Mammary epithelial cell (primary cell): ENCODE measurements at places on chromosomes 16 and 17. TPM values are rescaled to one million over a fixed set of nuclear protein-coding genes. Genes with fewer than 3 reads are reported as not detected.

Gene TBC1D28
- not detected for total RNA-seq

DNA sequence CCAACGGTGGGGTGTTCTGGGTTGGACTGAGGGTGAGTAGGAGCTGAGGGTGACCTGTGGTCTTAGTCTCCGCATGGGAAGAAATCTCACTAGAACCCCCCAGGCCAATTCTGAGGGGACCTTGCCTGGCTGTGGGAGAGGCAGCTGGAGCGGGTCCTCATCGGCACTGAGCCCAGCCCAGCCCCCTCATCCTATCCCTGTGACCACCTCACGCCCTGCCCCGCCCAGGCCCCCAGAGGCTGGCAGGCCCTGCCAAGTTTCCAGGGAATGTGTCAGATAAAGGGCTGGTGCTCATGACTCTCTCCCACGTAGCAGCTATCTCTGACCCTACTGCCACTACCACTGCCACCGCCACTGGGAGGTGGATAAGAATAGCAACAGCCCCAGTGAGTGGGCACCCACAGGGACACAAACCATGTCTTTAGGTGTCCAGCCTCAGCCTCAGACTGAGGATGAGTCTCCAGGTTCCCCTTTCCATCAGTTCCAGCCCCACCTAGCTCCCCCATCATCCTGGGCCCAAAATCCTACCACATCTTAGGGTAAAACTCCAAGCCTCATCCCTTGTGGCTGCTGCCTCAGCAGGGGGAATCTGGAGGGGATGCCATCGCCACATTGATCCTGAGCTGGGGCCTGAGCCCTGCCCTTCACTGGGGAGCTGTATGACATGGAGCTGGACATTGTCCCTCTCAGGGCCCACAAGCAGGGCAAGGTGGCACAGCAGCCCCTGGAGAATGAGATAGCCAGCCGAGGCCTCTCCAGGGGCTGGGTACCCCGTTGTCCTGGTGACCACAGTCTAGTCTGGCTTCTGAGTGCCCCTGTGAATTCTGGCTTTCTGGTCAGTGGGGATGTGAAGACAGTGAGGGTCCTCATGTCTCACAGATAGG, 14.9 kb downstream of the CDH16 start:
- DNase-seq: no peak

DNA sequence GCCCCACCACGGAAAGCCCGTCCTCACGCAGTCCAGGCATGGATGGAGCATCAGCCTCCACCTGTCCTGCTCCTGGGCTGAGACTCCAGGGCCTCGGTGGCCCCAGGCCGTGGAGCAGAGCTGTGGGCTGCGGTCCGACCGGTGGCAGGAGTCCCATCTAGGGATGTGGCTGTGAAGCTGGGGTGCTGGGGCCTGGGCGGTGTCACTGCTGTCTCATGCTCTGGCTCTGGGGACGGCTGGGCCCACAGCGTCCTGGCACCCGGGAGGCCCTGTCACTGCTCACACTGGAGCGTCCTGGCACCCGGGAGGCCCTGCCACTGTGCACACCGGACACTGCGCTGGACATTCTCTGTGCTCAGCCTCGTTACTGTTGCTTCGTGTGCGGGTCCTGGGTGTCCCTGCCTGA, 8.4 kb downstream of the BAIAP2 start:
- DNase-seq: no peak

Gene VAT1L
- not detected for total RNA-seq

DNA sequence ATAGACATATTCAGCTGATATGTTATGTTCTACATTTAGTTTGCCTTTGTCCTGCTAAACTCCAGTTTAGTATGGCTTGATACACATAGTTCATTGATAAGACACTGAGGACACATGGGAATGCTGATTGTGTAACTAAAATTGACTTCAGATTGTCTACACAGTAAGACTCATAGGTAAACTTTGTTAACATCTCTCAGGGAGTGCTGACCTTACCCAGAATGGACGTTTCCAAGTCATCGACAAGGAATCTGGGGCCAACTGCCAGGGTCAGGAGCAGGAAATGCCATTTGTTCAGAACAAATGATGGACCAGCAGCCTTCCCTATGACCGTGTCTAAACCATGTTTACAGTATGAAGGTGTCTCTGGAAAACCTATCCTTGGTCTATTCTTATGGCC, 58.7 kb downstream of the DYNLRB2 start:
- DNase-seq: no peak

Gene SLC13A2
- not detected for total RNA-seq

Gene LPCAT2
- total RNA-seq: 173 TPM

GRCh38 chr16:57042157-57043111, 49.9 kb upstream of the CPNE2 start:
- peak; percentile 75 for DNase-seq

Gene SLC52A1
- 0.48 and 0.52 TPM in 2 replicates for total RNA-seq

Gene MAPT
- under 0.01 TPM for total RNA-seq

Gene NOMO2
- 119 TPM for total RNA-seq

DNA sequence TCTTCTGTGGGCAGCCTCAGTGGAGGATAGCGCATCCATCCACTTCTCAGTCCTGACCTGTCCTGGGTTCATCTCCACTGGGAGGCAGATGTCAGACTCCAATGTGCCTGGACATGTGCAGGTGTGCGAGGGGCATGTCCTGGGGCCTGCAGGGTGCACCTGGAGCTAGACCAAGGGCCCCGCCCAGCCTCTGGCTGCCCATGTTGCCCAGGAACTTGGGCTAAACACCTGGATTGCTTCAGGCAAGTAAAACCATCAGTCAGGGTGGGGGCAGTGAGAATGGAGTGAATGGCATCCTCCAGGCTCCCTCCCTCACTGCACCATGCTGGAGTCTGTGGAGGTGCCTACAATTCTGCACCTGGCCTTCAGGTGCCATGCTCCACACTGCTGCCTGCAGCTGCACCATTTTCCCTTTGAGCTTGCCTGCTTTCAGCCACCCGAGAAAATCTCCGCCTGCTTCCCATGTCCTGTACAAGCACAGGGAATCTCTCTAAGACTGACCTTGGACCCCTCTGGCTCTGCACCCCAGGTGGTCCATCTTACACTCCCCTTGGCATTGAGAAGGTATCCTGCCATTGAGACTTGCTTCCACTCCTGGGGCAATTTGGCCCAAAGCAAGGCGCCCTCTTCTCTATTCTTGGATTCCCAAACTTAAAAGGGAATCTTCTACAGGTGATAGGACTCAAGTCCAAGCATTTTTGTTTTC, 2.1 kb upstream of the MFSD6L start:
- DNase-seq: peak; percentile 37

DNA sequence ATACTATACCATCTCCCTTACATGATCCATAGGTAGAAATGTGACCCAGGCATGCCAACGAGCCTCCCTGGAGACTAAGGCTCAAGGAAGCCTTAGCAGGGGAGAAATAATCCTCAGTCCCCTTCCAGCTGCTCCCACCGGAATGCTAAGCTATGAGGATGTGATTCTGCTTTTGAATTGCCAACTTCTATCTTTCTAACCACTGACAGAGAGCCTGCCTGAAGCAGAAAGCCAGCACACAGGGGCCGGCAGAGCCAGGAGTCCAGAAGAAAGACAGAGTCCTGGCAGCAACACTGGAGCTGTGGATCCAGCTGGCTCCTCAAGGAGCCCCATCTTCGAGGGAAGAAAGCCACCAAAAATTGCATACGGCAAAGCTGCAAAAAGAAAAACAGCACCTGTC, 579.6 kb upstream of the CDH5 start:
- DNase-seq: no peak

- no peak for DNase-seq
These were observed 13.9 kb upstream of the ADGRG1 start for GRCh38 chr16:57614536-57614935.

GRCh38 chr16:50173316-50173715, 20.2 kb downstream of the TENT4B start:
- DNase-seq: no peak

DNA sequence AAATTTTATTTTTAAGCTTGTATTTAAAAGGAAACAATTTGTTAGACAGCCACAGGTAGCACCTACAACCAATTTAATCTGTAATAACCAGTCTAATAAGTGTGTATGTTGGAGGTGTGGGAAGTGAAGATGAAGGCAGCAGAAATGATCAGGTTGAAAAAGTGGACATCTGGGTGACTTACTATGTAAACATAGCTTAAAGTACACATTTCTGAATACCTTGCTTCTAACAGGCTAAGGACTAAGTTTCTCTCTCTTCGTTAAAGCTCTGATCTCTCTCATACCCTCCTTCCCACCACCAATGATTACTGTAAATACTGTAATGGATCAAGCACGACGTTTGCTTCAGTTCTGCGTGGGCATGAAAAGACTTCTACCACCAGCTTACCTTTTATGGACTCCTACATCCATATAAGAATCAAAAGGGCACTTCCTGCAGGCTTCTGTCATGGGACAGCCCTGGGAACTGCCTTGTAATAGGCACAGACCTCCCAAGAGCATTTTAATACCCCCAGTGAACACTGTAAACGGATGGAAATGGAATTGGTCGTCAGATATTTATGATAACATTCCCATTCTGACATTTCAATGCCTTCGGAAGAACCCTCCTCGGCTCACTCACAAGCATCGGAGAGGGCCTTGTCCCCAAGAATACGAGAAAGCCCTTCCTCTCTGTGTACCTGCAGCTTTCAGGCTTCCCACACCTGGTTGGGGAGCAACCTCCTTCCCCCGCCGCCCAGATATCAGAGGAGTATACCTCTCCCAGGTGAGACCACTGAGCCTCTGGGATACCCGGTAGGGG, 700 bp downstream of the CCDC43 start:
- DNase-seq: peak; percentile 4

DNA sequence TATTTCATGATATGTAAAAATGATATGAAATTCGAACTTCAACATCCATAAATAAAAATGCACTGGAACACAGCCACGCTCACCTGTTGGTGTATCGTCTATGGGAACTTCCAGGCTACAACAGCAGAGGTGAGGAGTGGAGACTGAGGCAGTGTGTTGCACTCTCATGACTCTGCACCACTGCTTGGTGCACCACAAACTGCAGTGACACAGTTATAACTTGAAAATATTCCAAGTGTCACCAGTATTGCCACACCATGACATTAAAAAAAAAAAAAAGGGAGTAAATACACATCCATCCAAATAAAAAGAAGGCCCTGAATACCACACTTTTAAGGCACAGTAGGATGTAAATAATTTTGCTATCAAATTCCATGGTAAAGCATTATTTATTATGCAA, 34.4 kb downstream of the GNA13 start:
- no peak for DNase-seq

GRCh38 chr16:19717741-19718623, at the start of the genes IQCK and KNOP1:
Gene IQCK (plus strand): TSS chr16:19718271. CDS start chr16:19718307, 36 bp downstream.
Gene KNOP1 (minus strand): TSS chr16:19718227. CDS start chr16:19715035, 3,192 bp downstream.
- DNase-seq: peak; percentile 86

Gene DNAH17
- total RNA-seq: not detected in 2 replicates

DNA sequence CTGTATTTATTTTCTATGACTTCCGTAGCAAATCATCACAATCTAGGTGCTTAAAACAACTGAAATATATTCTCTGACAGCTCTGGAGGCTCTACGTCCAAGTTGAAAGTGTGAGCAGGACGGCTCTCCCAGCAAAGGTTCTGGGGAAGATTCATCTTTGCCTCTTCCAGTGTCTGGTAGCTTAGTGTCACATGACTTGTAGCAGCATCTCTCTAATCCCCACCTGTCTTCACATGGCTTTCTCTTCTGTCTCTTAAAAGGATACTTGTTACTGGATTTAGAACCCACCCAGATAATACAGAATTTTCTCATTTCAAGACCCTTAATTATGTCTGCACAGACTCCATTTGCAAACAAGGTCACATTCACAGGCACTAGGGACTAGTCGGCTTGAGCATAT, 687.7 kb upstream of the RBFOX1 start:
- no peak for DNase-seq

Gene KLHL10
- total RNA-seq: 0.38 TPM in 1 of 2 replicates, not detected in the other

Gene PIRT
- total RNA-seq: not detected in 2 replicates

DNA sequence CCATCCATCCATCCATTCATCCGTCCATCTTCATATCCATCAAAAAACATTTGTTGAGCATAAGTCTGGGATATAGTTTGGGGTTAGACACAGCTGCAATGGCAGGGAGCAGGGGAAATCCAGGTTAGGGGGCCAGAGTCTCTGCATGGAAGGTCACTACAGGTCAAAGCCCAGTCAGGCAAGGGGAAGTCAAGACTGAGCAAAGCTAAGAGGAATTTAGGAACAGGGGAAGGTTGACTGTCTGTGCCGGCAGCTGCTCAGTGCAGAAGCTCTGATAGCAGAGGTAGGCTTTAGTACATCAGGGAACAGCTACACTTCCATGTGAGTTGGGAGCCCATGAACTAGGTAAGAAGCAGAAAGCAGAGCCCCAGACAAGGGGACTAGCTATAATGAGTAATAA, 68.1 kb downstream of the IRF8 start:
- DNase-seq: no peak

DNA sequence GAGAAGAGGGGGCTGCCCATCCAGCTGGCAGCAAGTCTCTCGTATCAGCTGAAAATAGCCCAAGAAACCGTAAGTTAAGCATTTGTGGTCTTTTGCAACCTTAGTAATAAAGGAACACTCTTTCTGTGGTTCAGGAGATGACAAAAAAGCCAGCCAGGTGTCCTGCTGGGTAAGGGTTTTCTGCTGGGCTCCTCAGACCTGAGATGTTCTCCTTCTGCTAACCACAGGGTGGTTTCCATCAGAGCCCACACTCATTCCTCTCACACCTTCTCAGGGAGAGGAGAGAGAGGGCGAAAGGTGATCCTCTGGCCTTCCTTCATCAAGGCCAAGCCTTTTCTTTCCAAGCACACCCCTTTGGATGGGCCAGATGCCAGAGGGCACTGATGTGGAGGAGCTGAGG, 70.7 kb downstream of the TEX14 start:
- DNase-seq: no peak

Gene PIGQ
- total RNA-seq: 45.5 TPM in 2 replicates

- DNase-seq: no peak
These were observed 2.1 kb downstream of the ZNF764 start for GRCh38 chr16:30556125-30556473.

DNA sequence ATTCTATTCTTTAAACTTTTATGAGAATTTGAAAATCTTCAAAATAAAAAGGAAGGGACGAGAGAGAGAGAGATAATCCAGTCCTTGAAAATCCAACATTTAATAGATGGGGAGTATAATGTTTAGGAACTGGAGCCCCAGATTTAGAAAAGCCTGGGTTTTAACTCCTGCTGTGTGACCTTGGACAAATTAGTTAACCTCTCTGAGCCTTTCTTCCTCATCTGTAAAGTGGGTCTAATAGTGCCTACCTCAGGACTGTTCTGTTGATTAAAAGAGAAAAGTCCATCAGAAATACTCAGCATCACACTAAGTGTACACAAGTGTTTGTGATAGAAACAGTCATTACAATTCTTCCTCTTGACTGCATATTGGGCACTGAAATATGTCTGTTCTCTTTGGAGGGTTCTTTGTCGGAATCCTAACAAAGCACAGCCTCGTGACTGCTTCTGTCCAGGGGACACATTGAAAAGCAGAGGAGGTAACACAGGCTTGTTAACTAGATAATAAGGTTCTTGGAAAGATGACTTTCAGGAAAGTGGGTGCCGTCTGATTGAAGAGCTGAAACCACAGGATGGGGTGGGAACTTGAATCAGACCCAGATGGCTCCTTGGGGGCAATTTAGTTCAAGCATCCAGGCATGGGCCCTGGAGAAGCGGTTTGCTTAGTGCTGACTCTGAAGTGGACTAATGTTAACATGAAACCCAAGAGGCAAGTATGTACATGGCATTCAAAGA, 128.2 kb downstream of the CLEC16A start:
- DNase-seq: no peak

GRCh38 chr16:26727848-26728247, 338.9 kb upstream of the C16orf82 start:
- DNase-seq: no peak
